Right renal cortex interstitium (tissue), 3 donors: ENCODE measurements at places on chromosomes 13 and 19. TPM values are rescaled to one million over a fixed set of nuclear protein-coding genes. Genes with fewer than 3 reads are reported as not detected.
A peak's percentile ranks its signal among the peaks of the same experiment; 100 is the strongest.

Gene C19orf85
- polyA plus RNA-seq, result not detected

Gene CD37
- 37.7 TPM for polyA plus RNA-seq

Gene MVB12A
- 52.7 TPM for polyA plus RNA-seq

Gene VPS36
- 49.4 TPM for polyA plus RNA-seq

DNA sequence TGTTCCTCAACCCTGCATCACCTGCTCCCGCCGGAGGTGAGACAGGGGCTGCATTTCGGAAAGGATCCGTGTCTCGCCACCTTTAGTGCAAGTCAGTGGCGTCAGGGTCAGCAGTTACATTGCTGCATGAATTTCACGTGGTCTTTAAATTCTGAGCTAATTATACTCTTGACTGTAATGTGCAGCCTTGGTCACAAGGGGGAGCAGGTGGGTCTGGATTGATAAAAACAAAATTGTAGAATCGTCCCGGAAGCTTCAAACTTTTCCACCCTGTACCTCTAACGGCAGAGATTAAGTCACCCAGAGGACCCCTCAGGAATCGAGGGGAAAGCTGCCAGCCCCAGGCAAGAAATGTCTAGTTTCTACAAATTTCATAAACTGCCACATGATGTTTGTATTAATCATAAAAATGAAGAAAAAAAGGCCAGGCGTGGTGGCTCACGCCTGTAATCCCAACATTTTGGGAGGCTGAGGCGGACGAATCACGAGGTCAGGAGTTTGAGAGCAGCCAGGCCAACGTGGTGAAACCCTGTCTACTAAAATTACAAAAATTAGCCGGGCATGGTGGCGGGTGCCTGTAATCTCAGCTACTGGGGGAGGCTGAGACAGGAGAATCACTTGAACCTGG, 20.2 kb downstream of the BBC3 start:
- no peak for DNase-seq

DNA sequence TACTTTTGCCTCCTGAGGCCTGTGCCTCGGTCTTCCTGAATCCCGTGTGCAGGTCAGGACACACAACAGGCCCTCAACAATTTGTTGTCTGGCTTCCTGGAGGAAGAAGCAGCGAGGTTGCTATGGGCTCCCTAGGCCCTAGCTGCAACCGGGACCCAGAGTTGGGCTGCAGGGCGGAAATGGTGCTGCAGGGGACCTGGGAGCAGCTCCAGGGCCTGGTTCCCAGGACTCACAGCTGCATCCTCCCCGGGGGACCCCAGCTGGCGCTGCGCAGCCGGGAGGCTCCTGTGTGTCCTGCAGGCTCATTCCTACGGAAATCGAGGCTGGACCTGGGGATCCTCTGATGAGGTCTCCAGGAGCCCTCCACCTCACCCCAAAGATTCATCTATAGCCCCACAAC, 999 bp upstream of the TNFAIP8L1 start:
- DNase-seq, result no peak

- no peak for DNase-seq
These were observed 320.1 kb upstream of the SLC10A2 start for GRCh38 chr13:103386341-103386740.

DNA sequence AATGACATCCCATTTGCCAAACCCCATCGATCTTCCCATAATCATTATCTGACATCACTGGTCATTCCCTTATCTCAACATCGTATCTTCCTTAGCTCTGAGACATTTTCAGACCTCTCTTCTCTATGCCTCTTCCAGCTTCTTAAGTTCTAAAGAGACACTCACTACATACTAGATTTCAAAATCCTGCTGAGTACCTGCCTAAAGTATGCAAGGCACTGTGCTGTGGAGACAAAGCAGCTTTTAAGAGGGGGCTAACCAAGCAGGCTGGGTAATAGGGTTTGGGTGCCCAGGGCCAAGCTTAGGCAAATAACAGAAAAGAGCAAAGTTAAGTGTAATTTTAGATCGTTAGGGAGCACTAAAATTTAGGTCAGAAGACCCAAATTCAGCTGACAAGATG, 3.4 kb upstream of the POMP start:
- DNase-seq, result no peak

DNA sequence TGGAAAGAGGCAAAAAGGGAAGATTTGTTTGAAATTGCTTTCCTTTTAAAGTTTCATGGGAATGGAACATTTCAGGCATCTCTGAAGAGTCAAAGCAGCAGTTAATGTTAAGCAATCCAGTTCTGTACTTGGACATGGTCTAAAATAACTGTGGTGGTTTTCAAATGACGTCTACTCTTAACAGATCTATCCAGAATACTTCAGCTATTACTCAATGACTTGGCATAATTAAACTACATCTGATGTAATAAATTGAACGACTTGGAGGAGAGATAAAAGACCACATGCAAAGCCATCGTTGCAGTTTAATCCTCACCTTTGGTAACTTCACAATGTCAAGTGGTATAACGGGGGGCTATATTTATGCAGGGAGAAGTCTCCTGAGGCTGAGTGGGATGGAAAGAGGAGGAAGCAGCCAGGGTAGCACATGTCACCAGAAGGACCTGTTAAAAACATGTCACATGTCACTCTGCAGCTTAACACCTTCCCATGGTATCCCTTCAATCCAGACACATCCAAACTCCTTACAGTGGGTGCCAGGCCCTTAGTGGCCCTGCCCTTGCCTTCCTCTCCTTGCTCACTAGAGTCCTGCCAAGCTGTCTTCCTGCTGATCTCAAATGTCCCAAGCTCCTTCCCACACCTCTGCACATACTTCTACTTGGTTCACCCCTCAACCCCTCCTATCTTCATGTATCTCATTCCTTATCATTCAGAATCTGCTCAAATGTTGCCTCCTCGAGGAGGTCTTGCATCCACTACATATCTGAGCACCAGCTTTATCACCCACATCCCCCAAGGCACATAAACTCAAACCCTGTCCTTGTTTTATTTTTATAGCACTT, 327.8 kb downstream of the SUCLA2 start:
- DNase-seq, result no peak

GRCh38 chr13:99381766-99382165, 74.6 kb upstream of the GPR183 start:
- DNase-seq, result no peak

GRCh38 chr19:10568826-10569651, at the start of gene CDKN2D:
TSS of gene CDKN2D (minus strand) at chr19:10568979. CDS start at chr19:10568653, 326 bp downstream.
- peak; percentile 98 for DNase-seq

- DNase-seq, result no peak
These were observed 4.2 kb downstream of the GZMM start for GRCh38 chr19:547836-548720.

GRCh38 chr19:5343848-5344247, 3.2 kb upstream of the PTPRS start:
- DNase-seq, result no peak

DNA sequence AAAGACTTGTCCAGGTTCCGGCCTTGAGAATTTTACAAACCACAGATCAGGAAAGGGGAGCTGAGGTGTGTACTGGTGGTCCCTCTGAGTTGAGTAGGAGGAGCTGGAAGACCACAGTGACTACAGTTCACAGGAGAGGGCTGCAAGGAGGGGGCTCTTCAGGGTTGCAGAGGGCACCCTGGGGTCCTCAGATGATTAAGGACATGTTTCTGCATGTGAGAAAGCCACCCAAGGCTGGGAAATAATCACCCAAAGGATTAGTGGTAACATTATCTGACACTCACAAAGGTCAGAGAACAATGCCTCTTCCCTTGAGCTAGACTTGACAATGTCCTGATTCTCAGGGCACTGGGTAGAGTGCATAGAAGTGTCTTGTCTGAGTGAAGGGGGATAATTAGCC, 540.4 kb downstream of the IRS2 start:
- no peak for DNase-seq

GRCh38 chr19:52600639-52601024, 30.5 kb downstream of the ZNF701 start:
- DNase-seq, result no peak
